ENCODE measurements at places on chromosomes 1 and 21.

- DNase-seq = peak; percentile 8
These were observed 867 bp downstream of the PTGFRN start for GRCh38 chr1:116910379-116911187.

DNA sequence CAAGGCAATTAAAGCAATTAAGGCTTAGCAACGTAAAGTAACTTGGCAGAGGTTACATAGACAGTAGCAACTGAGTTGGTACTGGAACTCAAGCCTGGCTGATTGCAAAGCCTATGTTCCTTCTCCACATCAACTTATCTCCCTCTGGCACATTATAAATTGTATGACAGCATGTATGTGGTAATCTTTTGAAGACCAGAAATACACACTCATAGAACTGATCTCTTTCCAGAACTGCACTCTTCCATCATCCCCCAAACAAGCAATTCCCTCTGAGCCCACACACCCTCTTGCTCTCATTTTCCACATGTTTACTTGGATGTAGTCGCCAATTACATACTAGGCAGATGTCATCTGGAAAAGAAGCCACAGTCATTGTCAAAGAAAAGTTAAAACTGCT lies 502.2 kb downstream of the PLPP3 start:
- no peak for DNase-seq

DNA sequence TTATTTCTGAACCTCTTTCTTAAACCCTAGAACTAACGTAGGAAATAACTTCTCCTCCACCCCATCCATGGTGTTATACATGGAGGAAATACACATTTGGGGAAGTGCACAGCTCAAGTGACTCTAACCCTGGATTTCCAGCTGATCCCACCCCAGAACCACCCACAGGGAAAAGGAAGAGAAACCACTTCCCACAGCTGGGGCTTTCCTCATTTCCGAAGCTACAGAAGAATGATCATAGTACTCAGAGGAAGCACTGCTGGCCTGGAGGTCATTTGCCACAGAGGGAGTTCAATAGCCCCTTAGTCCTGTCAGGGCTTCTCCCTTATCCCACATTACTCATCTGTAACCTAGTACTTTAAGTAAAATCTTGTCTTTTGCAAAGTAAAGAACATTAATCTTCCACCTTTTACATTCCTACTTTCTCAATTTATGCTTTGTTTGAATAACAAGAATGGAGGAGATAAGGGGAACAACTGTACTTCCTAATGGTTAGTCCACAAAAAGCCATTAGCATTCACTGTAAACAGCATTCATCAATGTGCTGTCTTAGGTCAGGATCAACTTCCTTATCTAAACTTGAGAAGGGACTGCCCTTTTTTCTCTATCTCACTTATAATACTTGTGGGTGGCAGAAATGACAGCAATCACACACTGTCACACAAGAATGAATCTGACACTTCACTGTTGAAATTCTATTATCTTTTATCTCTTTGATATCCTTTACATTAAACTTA lies 63.0 kb upstream of the RGS1 start:
- no peak for DNase-seq

- no peak for DNase-seq
These were observed 299.8 kb downstream of the MRPL39 start for GRCh38 chr21:25307489-25307888.

GRCh38 chr1:42358791-42359190 lies 21.8 kb upstream of the RIMKLA start:
- DNase-seq = no peak

DNA sequence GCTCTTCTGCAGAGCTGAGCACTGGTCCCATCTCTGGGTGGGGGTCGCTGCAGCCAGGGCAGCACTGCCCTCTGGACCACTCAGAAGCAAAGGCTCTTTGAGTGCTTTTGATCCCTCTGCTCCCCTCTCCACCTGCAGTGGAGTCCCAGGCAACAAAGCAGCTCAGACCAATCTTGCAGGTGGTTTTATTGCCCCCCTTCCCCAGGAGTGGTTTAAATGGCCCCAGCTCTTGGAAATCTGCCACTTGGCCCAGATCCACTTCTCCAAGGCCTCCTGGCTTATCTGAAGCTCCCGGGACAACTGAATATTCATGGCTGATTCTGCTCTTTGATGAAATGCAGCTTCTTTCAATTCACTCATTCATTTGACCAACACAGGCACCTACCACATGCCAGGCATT lies 2.7 kb downstream of the STUM start:
- DNase-seq = no peak

DNA sequence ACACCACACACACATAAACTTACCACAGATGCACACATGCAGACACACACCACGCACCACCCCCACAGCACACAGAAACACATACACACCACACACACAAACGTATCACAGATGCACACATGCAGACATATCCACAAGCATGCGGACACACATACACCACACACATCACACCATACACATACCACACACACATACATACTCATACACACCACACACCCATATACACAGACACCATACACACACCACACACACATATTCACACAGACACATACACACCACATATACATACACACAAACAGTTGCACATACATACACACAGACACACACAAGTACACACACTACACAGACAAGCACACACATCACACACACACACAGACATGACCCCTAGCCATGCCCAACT lies 37.5 kb upstream of the PDE9A start:
- DNase-seq = no peak

DNA sequence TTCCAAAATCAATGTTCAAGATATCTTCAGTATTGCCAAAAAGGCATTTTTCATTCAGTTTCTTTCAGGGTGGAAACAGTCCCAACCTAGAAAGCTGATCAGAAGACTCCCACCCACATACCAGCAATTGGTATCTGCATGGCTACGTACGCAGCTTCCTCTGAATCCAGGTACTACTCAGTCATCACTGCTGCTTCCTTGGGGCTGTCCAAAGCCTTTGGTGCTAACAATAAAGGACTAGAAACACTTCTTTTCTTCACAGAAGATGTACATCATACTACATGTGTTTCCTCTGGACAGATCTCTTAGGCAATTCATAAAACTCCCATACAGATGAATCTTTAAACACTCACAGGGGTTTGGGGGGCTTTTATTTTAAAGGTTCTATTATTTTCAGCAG lies 29.8 kb downstream of the VPS26C start:
- no peak for DNase-seq

DNA sequence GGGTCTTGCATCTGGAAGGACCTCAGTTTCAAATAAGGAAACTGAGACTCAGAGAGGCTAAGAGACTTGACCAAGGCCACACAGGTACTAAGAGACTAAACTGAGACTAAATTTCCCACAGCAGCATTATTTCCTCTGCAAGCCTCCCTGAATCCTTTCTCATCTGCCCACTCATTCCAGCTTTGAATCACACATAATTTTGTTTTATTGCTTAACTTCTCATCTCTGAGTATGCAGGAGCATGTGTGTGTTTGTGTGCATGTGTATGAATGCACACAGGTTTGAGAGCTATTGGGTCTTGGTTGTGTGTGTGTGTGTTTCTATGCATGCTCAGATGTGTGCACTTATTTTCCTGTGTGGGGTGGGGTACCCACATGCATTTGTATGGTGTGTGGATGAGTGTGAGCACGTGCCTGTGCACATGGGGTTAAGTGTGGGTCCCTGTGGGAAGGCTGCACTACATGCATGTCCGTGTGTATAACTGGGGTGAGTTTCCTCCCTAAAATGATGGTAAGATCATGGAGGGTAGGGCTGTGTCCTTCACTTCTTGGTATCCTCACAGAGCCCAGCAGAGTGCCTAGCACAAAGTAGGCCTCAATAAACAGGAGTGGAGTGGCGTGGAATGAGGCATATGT lies 74.4 kb upstream of the ZC3H12A start:
- no peak for DNase-seq

DNA sequence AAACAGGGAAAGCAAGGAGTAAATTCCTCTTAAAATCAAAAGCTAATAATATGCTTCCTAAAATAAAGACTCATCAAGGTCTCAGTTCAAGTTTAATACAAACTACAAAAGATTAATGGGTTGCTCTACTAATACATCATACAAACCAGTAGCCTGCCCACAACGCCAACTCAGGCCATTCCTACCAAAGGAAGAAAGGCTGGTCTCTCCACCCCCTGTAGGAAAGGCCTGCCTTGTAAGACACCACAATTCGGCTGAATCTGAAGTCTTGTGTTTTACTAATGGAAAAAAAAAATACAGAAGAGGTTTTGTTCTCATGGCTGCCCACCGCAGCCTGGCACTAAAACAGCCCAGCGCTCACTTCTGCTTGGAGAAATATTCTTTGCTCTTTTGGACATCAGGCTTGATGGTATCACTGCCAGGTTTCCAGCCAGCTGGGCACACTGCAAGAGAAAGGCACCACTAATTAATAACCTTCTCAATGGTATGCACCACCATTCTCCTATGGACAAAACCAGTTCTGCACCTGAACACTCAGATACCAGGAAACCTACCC lies 10.6 kb downstream of the PRDX1 start:
- DNase-seq = no peak

GRCh38 chr1:184826001-184826400 lies 71.3 kb upstream of the EDEM3 start:
- DNase-seq = no peak

GRCh38 chr1:151311011-151311410 lies 16.2 kb downstream of the PI4KB start:
- DNase-seq = no peak

- no peak for DNase-seq
These were observed 3.8 kb downstream of the AGRN start for GRCh38 chr1:1023700-1024099.

- DNase-seq = no peak
These were observed 2.8 kb upstream of the CD1D start for GRCh38 chr1:158177700-158178450.

- DNase-seq = peak; percentile 26
These were observed 19.2 kb upstream of the CDK18 start for GRCh38 chr1:205484985-205485967.

- DNase-seq = no peak
These were observed 33.7 kb downstream of the TBX15 start for GRCh38 chr1:118954301-118954905.

GRCh38 chr1:116268211-116268610 lies 104.8 kb upstream of the ATP1A1 start:
- peak; percentile 7 for DNase-seq

DNA sequence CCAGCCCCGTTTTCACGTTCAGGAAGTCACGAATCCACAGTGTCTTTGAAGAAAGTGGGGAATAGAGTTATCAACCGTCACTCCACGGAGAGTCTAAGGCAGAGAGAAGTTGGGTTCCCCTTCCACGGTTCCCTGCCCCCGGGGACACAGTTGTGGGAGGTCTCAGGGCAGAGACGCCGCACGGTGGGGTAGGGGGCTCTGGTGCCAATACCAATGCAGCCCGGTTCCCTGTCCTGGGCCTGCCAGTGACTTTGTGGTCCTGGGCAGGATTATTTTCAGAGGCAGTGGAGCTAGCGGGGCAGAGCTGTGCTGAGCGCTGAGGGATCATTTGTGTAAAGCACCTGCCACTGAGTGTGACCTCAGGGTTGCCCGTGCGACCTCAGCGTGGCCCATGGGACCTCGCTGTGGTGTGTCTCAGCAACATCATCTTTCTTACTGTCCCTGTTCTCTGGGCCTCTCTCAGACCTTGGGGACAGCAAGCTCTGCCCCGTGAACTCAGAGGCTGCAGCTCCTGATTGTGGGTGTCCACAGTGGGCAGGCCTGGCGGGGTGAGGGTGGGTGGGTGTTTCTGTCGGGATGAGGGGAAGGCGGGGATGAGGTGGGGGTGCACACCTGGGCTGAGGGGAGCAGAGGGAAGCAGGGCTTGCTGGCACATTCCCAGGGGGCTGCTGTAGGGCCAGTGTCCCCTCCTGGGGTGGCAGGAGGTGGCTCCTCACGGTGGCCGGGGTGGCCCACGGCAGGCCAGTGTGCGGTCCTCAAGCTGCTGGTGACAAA lies 65.2 kb downstream of the AGPAT3 start:
- DNase-seq = no peak

- no peak for DNase-seq
These were observed 70.6 kb upstream of the GORAB start for GRCh38 chr1:170461291-170461747.

DNA sequence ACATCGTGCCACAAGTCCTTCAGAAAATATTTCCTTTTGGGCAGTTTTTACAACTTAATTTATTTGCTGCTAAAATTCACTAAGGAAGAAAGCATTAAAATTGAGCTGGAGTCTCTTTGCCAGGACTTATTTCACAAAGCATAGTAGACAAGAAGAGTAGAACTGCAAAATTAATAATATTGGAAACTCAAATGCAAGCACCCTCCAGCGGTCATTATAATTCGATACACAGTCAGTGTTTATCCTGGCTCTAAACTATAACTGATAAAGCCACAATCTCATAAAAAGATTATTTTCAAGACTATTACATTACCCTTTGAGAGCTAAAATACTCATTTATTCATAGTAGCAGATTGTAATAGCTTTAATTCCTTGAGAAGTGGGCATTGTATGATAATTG lies 655.4 kb downstream of the RWDD3 start:
- DNase-seq = no peak

- DNase-seq = no peak
These were observed 25.0 kb downstream of the PBX1 start for GRCh38 chr1:164583835-164584539.

DNA sequence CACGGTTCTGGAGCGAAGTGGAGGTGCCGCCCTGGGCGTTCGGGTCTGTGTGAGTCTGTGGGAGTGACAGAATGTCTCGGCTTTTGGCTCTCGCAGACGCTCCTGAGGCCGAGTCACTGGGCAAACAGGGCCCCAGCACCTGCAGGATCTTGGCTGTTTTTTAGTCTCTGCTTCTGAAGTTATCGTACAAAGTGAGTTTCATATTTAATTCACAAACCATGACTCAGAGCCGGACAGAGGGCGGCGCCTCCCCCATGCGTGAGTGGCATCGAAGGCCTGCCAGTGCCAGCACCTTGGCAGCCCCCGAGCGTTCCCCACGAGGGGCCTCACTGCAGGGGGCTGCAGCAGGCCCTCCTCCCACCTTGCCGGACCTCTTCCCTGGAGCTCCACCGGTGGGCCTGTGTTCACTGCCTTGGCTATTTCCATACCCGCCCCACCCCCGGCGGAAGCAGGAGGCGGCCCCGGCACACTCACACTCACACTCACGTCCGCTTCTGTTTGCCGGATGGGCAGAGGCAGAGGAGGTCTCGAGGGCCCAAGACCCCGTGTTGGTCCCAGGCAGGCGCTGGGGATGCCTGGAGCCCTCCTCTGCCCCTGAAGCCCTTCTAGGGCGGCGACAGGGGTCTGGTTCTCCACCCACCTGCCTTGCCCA lies 56.3 kb downstream of the MORN1 start:
- no peak for DNase-seq

DNA sequence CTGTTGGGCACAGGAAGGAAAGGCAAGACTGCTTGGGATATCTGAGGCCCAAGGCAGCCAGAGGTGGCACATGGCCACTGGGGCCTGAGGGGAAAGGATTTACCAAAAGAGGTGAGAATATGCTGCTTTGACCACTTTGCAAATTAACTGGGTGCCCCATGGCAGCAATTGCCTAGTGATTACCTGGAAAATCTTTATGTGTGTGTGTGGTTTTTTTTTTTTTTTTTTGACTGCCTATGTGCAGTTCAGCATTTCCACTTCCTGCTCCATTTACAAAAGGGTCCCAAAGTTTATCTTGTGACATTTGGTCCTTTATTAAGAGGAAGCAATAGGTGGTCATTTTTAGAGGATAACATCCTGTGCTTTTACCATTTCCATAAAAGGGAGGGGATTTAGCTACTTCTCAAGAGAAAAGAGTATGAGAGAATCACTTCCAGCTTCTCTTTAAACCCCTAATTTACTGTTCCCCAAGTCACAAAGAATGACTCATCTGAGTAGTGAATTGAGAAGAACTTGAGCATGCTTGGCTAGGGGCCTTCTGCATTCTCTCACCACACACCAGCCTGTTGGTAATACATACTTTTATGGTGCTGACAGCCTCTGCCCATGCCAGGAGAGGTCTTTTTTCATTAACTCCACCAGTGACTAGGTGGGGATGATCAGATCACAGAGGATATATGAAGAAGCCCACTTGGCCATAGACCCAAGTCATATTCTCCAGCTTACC lies 52.1 kb downstream of the SYDE2 start:
- no peak for DNase-seq
